ENCODE measurements at places on chromosomes 2 and 18.

GRCh38 chr18:22203536-22204213 lies 34.3 kb downstream of the GATA6 start:
- DNase-seq = no peak

DNA sequence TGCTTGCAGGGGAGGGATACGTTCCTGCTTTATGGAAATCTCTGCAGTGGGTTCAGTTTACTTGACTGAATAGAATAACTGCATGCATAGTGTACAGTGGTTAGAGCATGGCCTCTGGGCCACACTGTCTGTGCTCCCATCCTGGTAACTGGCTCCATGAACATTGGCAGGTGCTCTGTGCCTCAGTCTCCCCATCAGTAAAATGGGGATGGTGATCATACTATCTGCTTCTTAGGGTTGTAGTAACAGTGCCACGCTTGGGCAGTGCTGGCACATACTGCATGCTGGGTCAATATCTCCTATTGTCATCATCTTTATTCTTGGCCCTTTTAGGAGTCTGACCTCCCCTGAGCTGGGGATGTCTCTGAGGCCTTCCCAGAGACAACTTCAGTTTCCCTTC lies 117.3 kb downstream of the CTIF start:
- no peak for DNase-seq

GRCh38 chr2:53827398-53828175 lies 32.2 kb downstream of the GPR75 start:
- no peak for DNase-seq

DNA sequence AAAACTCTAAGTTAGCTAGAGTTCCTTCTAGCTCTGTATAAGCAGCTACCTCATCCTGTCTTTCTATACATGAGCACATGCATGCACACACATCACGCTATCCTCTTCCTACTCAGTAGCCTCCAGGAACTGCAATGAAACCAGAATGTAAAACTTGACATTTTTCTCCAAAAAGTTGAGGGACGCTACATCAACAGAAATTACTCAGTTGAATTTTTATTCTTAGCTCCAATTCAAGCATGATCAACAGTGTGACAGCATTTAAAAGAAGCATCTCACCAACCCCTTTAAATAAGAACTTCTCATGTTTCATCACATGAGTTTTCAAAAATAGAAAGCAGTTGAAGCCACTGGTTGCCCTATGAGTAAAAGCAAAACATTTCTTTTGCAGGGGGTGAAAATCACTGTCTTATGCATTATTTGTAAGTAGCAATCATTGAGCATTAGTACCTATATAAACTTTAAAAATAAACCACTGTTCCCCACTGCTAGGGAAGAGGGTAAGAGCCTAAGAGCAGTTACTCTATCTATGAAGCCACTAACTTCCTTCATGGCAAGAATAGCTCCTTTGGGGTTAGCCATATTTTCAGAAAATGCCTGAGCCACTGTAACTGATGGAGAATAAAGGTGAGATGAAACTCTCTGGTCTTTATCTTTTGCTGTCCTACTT lies 77.9 kb upstream of the ARL5A start:
- DNase-seq = no peak

GRCh38 chr2:234635284-234635683 lies 138.4 kb upstream of the ARL4C start:
- DNase-seq = no peak

DNA sequence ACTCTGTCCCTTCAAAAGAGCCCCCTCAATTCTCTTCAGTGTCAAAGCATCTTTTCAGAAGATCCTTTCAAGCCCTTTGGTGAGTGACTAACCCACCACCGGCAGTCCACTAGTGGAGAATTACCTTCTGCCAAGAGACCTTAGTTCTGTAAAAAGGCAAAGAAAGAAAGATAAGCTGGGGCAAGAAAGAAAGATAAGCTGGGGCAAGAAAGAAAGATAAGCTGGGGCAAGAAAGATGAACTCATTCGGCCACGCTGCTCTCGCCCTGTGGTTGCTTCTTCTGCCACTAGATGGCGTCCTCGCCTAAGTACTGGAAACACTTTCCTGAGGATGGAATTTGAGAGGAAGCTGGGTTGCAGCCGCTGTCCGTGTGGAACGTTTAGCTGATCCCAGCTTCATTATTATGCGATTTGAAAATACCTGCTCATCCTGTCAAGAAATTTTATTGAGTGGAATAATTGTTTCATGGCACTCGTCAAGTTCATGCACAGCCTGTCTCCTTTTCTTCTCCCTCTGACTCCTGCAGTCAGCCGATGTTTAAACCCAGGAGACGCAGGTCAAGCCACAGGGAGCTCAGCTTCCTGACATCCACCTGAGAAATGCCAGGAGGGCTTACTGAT lies 17.3 kb upstream of the ANXA4 start:
- peak; percentile 77 for DNase-seq

GRCh38 chr2:44689516-44689915 lies 252.0 kb upstream of the SIX3 start:
- no peak for DNase-seq

GRCh38 chr2:85886590-85886989 lies 2.2 kb downstream of the ST3GAL5 start:
- no peak for DNase-seq

GRCh38 chr18:41206341-41206830 lies 748.6 kb upstream of the PIK3C3 start:
- DNase-seq = no peak

DNA sequence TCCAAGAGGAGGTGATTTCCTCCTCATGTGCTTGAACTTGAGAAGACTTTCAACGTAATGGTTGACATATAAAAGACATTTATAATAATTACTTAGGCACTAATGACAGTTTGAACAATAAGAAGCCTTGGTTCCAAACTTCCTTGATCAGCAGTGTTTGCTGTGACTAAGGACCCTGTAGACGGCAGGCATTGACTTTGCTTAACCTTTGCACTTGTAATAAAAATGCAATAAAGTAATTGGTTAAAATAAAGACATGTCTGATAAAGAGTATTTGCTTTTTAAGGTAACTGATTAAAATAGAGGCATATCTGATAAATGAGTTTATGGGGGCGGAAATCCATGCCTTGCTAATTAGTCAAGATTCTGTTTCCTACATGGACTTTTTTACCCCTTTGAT lies 82.2 kb upstream of the ST8SIA3 start:
- DNase-seq = no peak

GRCh38 chr2:1873343-1873742 lies 129.0 kb upstream of the PXDN start:
- no peak for DNase-seq

- DNase-seq = peak; percentile 31
Measured at GRCh38 chr18:6414118-6414722, 491 bp downstream of the L3MBTL4 start.

- DNase-seq = peak; percentile 68
Measured at GRCh38 chr18:74598350-74599001, 806 bp downstream of the ZNF407 start.
